Astrocyte of the spinal cord (primary cell): ENCODE measurements at places on chromosomes 4 and X.
A peak's percentile ranks its signal among the peaks of the same experiment; 100 is the strongest.

DNA sequence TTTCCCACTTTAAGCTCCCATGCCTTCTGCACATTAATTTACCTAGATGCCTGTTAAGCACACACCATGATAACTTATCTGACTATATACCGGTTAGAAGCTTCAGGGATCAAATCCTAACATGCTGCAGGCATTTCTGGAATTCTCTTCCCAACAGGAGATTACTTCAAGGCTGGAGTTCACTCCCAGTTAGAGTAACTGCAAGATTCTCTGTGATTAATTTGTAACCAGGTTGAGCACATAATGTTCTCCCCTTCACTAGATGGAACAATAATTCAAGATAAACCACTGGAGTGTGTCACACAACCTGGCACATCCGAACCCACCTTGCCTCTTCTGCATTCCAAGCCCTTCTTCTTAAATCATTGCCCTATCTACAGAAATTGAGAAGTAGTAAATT lies 11.8 kb upstream of the UGT2A3 start:
- no peak for DNase-seq

GRCh38 chr4:17327591-17327990 lies 184.3 kb downstream of the QDPR start:
- no peak for DNase-seq

DNA sequence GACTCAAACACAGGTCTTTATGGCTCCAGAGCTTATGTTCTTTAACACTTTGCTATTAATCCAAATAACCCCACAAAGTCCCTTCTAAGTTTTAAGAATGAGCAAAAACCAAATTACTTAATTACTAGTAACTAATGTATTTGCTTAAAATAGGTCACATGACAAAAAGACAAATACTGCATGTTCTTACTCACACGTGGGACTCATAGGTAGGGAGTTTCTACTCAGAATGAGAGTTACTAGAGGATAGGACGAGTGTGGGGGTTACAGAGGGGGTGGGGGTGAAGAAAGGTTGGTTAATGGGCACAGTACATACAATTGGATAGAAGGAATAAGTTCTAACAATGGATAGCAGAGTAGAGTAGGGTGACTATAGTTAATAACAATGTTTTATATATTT lies 5.8 kb downstream of the RPS6KA3 start:
- DNase-seq: no peak

GRCh38 chr4:104749062-104749461 lies 254.4 kb upstream of the CXXC4 start:
- DNase-seq: no peak

DNA sequence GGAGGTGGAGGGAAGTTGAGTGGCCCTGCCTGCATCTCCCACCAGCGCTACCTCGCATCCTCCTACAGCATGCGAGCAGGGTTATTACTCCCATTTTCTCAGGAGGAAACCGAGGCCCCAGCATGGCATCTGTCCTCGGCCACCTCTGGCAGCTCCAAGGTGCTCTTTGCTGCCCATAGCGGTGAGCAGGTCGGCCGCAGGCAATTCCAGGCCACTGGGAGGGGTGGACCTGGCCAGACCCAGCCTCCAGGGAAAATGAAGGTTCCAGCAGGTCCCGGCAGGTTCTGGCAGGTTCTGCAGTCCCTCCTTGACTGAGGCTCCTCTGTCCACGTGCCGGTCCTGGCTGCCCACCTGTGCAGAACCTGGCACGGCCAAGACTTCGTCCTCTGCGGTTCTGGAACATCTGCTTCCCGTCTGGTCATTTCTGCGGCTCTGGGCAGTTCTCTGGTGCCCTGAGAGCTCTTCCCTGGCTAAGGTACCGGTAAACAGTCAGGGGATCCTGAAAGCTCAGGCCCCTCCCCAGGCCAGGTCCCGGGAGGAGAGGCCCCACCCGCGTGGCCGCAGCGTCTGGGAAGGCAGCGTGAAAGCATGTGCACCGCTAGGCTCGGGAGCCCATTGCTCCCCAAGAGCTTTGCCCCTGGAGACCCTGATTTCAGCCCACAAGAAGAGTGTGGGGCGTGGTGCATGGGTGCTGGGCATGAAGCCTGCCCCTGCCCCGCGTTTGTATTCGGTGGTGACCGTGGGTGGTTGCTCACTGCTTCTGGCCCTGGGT lies 112.0 kb upstream of the ADRA2C start:
- no peak for DNase-seq

GRCh38 chrX:95071052-95071451 lies 1397.0 kb downstream of the FAM133A start:
- no peak for DNase-seq

DNA sequence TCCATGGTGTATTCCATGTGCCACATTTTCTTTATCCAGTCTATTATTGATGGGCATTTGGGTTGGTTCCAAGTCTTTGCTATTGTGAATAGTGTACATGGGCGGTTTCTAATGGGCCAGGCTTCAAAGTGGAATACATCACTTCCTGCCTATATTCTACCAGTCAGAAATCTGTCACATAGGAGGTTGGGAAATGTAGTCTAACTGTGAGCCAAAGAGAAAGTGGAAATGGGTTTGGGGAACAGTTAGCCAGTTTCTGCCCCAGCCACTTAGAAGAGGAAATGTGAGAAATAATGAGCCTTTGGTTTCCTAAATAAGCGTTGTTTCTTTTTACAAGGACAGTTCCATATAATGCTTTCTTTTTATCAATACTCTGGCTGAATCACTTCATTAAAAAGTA lies 85.1 kb upstream of the AP1S2 start:
- DNase-seq: no peak

GRCh38 chrX:120575379-120576114 lies 14.8 kb upstream of the CUL4B start:
- no peak for DNase-seq

- DNase-seq: no peak
These were observed 4.6 kb downstream of the RAB33A start for GRCh38 chrX:130176354-130176776.

GRCh38 chrX:154517101-154517781 lies 1.2 kb upstream of the FAM3A start:
- DNase-seq: no peak

DNA sequence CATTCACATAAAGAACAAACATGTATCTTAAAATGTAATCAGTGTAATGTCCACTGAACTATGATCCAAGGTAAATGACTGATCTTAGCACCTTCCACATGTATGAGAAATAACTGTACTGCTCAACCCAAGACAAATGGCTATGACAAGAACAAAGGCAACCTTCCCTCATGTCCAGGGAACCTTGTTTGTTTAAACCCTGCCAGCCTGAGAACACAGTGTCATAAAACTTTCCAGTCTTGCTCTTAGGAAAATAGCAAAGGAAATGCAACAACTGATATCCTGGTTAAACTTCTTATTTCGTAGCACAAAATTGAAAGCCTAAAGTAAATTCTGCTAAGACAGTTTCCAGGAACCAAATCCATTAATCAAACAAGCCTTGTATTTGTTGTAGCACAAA lies 494.3 kb downstream of the IL15 start:
- DNase-seq: no peak

- DNase-seq: no peak
These were observed 689 bp downstream of the SSR4 start for GRCh38 chrX:153794897-153795816.

- peak; percentile 10 for DNase-seq
These were observed 644.6 kb downstream of the IL1RAPL1 start for GRCh38 chrX:29231800-29232199.

DNA sequence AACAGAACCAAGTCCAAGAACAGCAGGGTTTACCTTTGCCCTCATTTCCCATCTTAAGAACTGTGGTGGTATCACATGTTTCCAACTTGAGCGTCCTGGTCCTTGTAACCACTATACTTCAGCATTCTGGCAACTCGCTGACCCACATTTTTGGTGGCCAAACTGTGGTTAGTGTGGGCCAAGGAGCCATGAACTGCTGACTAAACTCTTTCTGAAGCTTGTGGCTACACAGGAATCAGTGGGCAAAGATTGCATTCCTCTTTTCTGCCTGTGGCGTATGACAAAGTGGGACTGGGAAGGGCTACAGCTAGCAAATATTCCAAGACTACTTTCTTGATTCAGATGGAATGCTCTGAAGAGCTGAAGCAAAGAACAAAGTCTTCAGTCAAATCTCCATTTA lies 106.3 kb upstream of the MID1 start:
- DNase-seq: peak; percentile 88

DNA sequence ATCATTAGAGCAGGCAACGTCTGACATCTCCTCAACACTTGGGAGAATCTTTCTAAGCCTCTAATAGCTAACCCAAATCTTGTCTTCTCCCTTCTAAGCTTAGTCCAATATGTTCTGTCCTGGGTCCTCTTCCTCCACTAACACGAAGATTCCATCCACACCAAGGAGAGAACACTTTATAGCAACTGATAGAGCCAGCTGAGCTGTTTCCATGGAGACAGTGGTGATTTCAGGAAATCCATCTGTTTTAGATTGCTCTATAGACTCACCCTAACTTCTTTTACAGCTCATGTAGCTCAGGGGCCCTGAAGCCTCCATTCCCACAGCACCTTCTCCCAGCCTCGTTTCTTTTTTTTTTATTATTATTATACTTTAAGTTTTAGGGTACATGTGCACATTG lies 37.4 kb downstream of the SCD5 start:
- DNase-seq: no peak

GRCh38 chrX:50000937-50001542 lies 78.6 kb downstream of the CLCN5 start:
- no peak for DNase-seq

DNA sequence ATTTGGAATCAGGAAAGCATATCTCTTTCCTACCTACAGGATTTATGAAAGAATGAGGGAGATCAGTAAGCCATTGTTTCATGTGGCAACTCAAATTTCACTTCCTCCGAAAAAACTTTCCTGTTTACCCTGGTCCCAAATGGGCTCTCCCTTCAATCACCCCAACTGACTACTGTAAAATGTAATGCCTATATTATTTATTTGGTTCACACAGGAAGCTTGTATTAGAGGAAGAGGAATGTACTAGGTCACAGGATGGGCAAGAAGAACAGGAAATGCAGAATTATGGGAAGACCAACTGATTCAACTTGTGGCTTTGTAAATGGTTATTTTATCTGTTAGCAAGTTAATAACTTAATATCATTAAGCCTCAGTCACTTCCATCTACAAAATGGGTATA lies 23.1 kb downstream of the COL4A6 start:
- no peak for DNase-seq

- DNase-seq: no peak
These were observed 25.0 kb downstream of the GPR174 start for GRCh38 chrX:79169484-79169883.

DNA sequence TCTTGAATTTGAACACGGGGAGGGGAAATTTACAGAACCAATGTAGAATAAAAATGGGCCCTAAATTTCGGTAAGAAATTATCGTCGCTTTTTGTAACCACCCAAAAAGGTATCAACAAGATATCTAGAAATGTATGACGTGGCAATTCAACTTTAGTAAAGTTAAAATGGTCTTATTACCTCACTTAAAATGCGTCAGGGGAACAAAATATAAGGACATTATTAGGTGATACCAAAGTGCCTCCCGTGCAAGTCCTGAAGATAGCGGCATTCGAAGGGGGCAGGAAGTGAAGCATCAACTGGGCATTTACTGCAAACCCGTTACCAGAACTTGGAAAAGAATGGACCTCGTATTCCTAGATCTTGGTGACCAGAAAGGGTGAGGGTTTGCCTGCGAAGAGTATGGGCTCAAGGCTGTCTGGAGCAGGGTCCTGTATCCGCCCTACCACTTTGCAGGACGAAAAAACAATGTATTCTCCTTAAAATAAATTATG lies 980 bp downstream of the AP1S2 start:
- peak; percentile 19 for DNase-seq

GRCh38 chrX:43333543-43333942 lies 322.6 kb upstream of the MAOA start:
- DNase-seq: no peak

- no peak for DNase-seq
These were observed 3.7 kb downstream of the IL13RA2 start for GRCh38 chrX:115013705-115014104.

- no peak for DNase-seq
These were observed 23.6 kb downstream of the CCKAR start for GRCh38 chr4:26466578-26467270.

DNA sequence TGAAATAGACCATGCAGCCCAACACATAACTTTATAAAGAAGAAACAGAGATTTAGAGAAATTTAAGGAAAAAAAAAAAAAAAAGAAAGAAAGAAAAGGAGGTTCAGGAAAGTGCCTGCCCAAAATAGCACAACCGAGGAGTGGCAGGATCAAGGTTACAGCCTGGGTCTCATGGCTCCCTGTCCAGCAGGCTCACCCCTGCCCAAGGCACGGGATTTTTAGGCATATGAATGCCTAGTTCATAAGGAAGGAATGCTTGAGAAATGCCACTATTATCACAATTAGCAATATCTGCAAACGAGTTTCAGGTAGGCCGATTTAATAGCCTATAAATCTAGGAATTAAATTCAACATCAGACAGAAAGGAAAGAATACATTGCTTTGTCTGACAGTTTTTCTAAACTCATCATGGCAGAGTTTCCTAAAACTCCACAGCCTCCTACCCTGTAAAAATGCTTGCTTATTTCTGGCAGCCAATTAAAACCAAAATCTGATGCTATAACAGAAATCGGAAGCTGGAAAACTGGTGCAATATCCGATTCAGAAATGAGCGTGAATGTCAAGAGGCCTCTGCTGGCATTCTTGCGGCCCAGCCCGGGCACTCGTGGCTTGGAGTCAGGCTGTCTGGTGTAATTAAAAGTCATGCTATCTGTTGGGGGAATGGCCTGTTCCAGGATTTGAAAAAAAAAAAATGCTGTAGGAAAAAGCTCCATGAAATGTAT lies 63.5 kb downstream of the GEMIN8 start:
- no peak for DNase-seq

GRCh38 chr4:69098470-69098869 lies 2.2 kb downstream of the UGT2B7 start:
- no peak for DNase-seq

- no peak for DNase-seq
These were observed 13.2 kb downstream of the IQSEC2 start for GRCh38 chrX:53268173-53268572.

GRCh38 chr4:52192721-52193135 lies 141.6 kb downstream of the SPATA18 start:
- no peak for DNase-seq

GRCh38 chr4:73620115-73620792 lies at the start of gene RASSF6:
RASSF6 (minus strand) TSS chr4:73620436; CDS start chr4:73611795, 8,641 bp downstream.
- DNase-seq: no peak

DNA sequence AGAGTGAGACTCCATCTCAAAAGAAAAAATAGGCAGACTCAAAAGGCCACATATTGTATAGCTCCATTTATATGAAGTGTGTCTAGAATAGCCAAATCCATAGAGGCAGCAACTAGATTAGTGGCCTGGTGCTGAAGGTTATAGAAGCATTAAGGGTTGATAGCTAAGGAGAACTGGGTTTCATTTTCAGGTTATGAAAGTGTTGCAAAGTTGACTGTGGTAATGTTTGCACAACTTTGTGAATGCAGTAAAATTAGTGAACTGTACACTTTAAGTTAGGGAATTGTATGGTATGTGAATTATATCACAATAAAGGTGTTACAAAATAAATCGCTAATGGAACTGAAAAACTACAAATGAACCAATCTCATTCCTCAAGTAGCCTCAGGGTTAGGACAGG lies 28.3 kb downstream of the TXLNG start:
- DNase-seq: no peak
